H1 (cell line): ENCODE measurements at places on chromosomes 5 and 9.
A peak's percentile ranks its signal among the peaks of the same experiment; 100 is the strongest.

DNA sequence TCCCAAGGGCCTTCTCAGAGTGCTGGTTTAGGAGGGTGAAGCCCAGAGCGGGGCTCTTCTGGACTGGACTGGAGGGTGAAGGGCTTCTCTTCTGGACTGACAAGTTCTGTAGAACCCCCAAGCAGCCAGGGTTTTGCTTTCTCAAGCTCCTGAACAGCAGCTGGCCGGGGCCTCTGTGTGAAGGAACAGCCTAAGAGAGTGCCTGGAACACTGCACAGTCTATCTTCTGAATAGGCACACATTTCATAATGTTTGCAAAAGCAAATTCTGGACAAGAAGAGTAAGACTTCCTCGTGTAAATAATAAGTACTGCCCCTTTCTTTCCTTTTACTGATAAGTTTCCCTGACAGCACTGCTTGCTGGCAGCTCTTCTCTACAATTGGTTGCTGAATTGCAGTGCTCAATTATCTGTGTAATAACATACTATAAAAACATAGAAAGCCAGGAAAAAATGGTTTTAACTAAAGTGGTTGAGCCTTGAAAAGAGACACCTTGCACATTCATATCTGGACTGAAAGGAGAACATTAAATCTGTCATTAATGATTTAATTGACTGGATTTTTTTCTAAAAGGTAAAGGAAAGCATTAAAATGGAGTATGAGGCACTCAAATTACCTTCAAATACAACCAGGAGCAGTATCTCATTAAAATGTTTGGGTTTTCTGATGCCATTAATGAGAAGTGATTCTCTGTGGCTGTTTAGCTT, 20.5 kb downstream of the MAST4 start:
- no peaks in the 10 kb centered on the region for H3K4me1 ChIP-seq
- DNase-seq, result no peak
- no peaks in the 10 kb centered on the region for H3K36me3 ChIP-seq
- H3K27me3 ChIP-seq, result no peaks in the 10 kb centered on the region
- H3K27ac ChIP-seq, result no peak overlapping the region

DNA sequence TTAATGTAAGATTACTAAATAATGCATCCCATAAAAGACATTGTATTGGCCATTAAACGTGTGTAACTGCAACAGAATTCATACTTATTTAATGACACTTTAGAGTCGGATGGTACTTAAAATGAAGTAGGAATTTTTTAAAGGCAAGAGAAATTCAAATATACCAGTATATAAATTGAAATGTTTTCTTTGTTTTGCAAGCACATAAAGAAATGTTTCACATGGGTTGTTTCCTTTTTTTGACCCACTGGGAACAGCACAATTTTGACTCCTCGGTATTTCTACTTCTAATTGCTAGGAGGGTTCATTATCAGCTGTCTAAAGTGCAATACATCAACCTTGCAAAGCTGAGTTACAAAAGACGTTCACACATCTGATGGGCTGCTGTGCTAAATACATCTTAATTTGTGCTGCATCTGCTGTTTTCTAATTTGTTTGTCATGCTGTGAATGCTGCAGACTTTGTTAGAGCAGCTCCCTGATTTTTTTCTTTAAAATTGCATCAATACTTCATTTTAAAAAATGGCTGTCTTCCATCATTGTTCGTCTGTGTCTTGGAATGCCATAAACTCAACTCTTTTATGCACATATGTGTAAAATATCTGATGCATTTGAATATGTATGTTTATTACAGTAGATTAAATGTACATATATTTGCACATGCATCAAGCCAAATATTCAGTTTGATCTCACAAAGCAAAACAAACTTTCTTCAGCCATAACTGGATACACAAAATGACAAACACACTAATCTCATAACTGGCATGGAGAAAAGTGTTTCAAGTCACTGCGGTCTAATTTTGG, 454.0 kb upstream of the GRAMD2B start:
- H3K27me3 ChIP-seq, result no peaks in the 10 kb centered on the region
- H3K27ac ChIP-seq, result no peak overlapping the region
- H3K4me3 ChIP-seq, result no peak overlapping the region
- H3K4me1 ChIP-seq, result no peaks in the 10 kb centered on the region

- DNase-seq, result no peak
- no peaks in the 10 kb centered on the region for H3K27me3 ChIP-seq
- H3K27ac ChIP-seq, result no peak overlapping the region
- H3K4me3 ChIP-seq, result no peak overlapping the region
- no peaks in the 10 kb centered on the region for H3K36me3 ChIP-seq
- no peaks in the 10 kb centered on the region for H3K4me1 ChIP-seq
Observed at GRCh38 chr9:114271556-114272510, 51.1 kb upstream of the ORM1 start.

- no peaks in the 10 kb centered on the region for H3K4me1 ChIP-seq
- H3K27me3 ChIP-seq, result no peaks in the 10 kb centered on the region
- H3K36me3 ChIP-seq, result no peaks in the 10 kb centered on the region
- H3K4me3 ChIP-seq, result no peak overlapping the region
- no peak for DNase-seq
Observed at GRCh38 chr5:112106878-112107277, 312.2 kb downstream of the EPB41L4A start.

GRCh38 chr5:121399879-121400278, 451.8 kb upstream of the FTMT start:
- no peak overlapping the region for H3K4me3 ChIP-seq
- DNase-seq, result no peak
- no peaks in the 10 kb centered on the region for H3K27me3 ChIP-seq

DNA sequence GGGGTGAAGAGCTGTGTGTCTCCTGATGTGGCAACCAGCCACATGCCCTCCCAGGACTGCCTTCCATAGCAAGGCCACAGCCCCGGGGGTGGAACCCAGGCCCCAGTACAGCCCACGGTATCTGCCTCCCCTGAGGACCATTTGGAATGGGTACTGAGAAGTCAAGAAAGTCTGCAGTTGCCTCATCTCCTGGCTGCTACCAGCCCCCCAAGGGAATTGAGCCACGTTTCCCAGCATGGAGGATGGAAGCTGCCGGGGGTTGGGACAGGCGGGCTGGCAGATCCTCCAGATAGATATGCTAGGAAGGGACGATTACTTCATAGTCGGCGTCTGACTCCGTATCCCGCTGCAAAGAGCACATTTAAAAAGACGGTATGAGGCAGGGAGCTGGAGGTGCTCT, 5.5 kb upstream of the DMRT2 start:
- no peak for DNase-seq
- H3K27ac ChIP-seq, result no peak overlapping the region
- H3K4me1 ChIP-seq, result no peaks in the 10 kb centered on the region
- no peak overlapping the region for H3K4me3 ChIP-seq

- H3K4me1 ChIP-seq, result no peaks in the 10 kb centered on the region
- H3K27me3 ChIP-seq, result no peaks in the 10 kb centered on the region
- DNase-seq, result no peak
- H3K36me3 ChIP-seq, result no peaks in the 10 kb centered on the region
Observed at GRCh38 chr5:3187771-3188425, 407.7 kb upstream of the IRX1 start.

DNA sequence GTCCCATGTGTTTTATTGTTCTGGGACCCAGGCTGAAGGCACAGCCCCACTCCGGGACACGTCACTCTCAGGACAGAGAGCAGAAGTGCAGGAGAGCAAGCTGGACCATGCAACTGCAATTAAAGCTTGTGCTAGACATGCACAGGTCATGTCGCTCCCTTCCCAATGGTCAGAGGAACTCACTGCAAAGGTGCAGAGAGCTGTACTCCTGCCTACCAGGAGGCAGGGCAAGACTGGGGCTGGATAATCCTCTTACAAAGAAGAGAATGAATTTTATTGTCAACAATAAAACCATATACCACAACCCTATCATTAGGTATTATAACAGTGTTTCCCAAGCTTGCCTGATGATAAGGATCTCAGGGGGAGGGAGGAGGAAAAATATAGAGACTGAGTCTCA, 74.0 kb upstream of the NEK6 start:
- H3K4me3 ChIP-seq, result no peak overlapping the region
- peaks cover 2% of the 10 kb centered on the region; the same call in 1 of the 2 replicates for H3K4me1 ChIP-seq
- H3K27me3 ChIP-seq, result no peaks in the 10 kb centered on the region
- peak; percentile 33 for DNase-seq
- no peak overlapping the region for H3K27ac ChIP-seq

DNA sequence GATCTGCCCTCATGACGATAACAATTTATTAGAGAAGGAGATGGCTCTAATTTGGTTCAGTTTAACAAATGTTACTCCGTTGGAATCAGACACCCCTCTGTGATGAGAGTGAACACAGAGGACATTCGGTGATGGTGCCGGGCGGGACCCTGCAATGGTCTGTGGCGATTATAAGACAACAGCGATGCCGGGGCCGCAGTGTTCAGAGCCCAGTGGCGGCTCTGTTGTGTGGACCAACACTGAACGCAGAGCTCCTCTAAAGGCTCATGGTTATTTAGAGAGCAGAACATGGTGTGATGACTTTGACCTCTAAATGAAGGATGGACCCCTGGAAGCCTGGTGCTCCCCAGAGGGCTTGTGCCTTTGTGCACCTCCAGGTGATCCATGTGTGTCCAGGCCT, 21.2 kb downstream of the UBE2QL1 start:
- no peak overlapping the region for H3K4me3 ChIP-seq
- no peak for DNase-seq
- H3K27ac ChIP-seq, result no peak overlapping the region
- H3K4me1 ChIP-seq, result peaks cover 9% of the 10 kb centered on the region
- H3K27me3 ChIP-seq, result no peaks in the 10 kb centered on the region
- H3K36me3 ChIP-seq, result no peaks in the 10 kb centered on the region

DNA sequence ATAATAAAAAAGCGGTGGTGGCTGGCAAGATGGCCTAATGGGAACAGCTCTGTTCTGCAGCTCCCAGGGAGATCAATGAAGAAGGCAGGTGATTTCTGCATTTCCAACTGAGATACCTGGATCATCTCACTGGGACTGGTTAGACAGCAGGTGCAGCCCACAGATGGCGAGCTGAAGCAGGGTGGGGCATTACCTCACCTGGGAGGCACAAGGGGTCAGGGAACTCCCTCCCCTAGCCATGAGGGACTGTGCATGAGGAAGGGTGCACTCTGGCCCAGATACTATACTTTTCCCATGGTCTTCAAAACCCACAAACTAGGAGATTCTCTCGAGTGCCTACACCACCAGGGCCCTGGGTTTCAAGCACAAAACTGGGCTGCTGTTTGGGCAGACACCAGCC, 45.6 kb upstream of the PTGER4 start:
- no peaks in the 10 kb centered on the region for H3K27me3 ChIP-seq
- no peak overlapping the region for H3K27ac ChIP-seq
- no peaks in the 10 kb centered on the region for H3K36me3 ChIP-seq
- H3K4me3 ChIP-seq, result no peak overlapping the region
- no peak for DNase-seq
- no peaks in the 10 kb centered on the region for H3K4me1 ChIP-seq
